ENCODE measurements at places on chromosomes 3 and 15.

- DNase-seq, result no peak
Observed at GRCh38 chr15:36090286-36090946, 489.0 kb upstream of the CDIN1 start.

DNA sequence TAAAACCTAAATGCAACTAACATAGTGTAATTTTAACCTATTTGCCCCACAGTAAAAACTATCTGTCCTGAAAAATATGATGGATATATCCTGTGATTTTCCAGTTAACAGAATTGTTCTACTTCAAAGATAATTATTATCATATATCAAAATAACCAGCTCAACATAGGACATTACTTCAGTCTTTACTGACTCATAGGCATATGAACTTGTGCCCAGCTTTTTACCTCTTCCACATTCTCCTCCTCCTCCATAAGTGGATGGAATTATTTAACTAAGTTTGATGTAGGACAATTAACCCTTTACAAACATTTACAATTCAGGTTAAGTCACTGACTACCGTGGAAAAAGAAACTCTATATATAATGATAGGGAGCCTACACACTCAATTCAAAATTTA is 22.9 kb upstream of the USF3 start:
- DNase-seq, result no peak

GRCh38 chr3:107221856-107222255 is 155.4 kb upstream of the CCDC54 start:
- no peak for DNase-seq

DNA sequence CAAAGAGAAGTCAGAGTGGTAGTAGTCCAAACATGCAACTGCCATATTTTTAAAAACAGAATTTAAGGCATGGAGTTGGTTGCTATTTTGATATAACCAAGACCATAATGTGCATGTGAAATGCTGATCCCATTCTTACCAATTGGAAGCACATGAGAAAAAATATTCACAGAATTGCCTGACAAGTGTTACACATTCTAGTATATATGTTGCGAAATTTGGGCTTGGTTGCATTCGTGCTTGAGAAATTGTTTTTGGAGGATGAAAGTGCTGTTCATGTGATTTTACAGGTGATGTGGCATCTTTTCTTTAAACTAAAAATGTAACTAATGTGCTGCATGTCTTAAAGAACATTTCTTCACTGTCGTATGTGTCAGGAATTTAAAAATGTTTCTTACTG is 199.7 kb downstream of the CHL1 start:
- DNase-seq, result no peak

GRCh38 chr3:76643623-76644304 is 396.1 kb upstream of the ROBO2 start:
- no peak for DNase-seq

DNA sequence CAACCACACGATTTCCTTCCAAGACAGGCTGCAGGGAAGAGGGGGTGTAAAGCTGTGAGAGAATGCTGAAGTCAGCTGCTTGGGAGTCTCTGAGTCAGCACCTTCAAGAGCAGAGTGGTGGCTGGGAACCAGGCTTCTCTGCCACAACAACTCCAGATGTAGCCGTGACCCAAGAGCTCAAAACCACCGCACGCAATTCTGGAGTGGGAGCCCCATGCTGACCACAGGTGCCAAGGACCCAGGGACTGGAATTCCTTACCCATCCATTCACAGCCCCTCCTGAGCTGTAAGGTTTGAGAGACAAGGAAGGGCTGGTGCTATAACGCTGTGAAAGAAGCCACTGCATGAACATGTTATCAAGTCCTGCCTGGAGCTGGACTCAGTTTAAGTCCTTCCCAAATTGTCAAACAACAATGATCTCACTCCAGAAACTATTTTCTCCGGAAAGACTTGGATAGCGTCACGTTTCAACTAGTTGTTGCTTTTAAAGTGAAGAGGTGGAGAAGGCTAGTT is 61.4 kb downstream of the UMPS start:
- DNase-seq, result no peak

DNA sequence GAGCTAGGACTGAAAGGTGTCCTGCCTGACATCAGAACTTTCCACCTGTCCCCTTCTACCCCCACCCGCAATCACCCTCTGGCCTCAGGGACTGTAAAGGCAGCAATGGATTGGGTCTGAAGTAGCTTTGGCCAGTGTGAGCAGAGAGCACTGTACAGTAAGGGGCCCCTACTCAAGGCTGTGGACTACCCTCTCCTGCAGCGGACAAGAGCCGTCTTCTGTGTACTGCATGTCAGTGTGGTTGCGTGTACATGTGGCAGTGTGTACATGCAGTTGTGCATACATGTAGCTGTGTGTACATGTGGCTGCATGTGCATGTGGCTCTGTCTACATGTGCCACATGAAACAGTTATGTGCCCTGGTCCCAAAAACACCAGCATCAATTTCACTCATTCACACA is 205.9 kb upstream of the LINGO1 start:
- no peak for DNase-seq

DNA sequence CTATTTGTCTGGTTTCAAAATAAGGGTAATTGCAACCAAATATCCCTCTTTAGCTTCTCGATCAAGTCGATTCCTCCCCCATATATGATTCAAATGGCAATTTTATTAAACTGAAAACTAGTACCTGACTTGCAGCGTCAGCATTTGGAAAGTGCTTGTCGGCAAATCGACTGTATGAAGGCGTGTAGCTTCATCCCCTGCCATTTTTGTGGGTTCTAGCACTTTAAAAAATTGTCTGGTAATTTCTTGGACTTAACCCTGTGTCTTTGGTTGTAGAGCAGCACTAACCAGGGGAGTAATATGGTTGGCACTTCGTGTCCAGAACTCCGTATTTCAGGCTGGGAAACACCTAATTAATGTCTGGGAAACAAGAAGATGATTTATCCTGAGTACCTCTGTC is 573 bp downstream of the MME start:
- DNase-seq, result no peak

DNA sequence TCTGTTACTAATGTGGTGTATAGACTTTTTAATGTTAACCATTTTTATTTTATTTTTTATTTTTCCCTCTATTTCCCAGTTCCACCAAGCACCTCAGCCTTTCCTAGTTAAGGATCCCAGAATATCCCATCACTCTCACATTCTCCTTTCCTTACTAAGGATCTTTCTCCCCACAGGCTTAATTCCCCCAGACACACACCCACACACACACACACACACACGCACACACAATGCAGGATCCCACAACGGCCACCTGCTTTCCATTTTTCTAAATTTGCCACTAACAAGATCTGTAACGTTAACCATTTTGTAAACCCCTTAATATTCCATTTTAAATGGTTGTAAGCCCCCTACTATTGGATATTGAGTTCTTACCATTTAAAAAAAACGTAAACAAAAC is 404.1 kb downstream of the ZIC1 start:
- no peak for DNase-seq

- DNase-seq, result no peak
Observed at GRCh38 chr15:85149465-85150129, 167.9 kb downstream of the PDE8A start.

DNA sequence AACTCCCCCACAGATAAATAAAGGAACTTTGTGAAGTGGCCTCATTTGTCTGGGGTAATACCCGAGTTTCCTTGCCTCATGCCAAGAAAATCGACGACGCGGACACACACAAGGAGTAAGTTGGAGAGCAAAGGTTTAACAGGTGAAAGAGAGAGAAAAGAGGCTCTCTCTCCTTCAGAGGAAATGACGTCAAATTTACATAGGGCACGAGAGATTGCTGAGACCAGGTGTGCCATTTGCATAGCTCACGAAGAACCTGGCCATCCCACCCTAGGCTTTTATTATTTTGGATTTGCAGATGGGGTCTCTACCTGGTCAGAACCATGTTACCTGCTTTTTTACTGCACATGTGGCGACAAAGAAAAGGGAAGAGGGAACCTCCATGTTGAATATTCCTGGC is 49.3 kb upstream of the IGF2BP2 start:
- DNase-seq, result no peak

- no peak for DNase-seq
Observed at GRCh38 chr3:173785004-173785403, 387.5 kb downstream of the NLGN1 start.

GRCh38 chr15:37586011-37586583 is 348.3 kb upstream of the TMCO5A start:
- no peak for DNase-seq

GRCh38 chr3:124763644-124764358 is 33.5 kb downstream of the UMPS start:
- DNase-seq, result no peak

GRCh38 chr3:174857301-174857700 is 1.8 kb upstream of the NAALADL2 start:
- no peak for DNase-seq

DNA sequence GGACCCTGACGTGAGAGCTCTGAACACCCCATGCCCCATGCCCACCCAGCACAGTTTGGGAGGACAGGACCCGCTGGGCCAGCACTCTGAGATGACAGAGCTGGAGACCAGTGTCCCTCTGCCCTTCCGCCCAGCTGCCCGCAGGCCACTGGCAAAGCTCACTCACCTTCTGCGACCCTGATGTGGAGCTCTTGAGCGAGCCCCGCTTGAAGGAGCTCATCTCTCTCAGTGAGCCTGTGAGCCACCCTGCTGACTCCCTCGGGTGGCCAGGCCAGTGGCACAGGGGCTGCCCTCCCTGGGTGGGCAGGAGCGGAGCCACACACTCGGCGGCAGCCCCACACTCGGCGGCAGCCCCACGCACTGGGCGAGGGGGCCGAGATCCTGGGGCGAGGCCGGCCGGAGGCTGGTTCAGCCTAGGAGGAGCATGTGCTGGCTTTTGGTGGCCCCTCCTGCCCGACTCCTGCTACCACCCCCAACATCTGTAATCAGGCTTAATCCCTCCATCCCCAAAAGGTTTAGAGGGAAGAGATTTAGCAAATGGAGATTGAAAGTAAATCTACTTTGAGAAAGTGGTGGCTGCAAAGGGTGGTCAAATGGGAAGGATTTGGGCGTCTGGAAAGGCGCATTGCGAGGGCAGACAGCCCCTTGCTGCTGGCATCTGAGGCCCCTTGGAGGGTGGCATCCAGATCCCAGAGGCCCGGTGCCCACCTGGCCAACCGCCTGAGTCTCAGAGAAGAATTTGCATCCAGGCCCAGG is 59.4 kb upstream of the TRPM1 start:
- DNase-seq, result no peak

GRCh38 chr3:10090179-10090578 is 17.9 kb downstream of the FANCD2OS start:
- no peak for DNase-seq

- DNase-seq, result no peak
Observed at GRCh38 chr3:4580346-4581123, 87.4 kb downstream of the ITPR1 start.

DNA sequence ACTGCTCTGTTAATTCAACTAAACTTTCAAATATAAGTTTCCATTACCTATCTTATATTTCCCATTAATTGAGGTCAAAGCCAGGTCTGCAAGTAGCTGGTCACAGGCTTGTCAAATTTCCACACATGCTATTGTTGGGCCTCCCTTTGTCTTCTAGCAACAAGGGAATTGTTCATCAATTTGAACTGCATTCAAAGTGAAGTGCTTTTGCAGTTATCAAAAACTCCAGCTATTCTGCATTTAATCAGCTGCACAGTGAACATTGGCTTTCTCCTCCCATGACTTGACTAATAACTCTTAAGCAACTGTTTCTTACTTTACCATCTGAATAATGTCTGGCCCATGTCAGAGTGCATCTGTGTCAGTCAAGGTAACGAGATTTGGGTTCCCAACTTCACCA is 198.4 kb downstream of the KCNH8 start:
- no peak for DNase-seq

DNA sequence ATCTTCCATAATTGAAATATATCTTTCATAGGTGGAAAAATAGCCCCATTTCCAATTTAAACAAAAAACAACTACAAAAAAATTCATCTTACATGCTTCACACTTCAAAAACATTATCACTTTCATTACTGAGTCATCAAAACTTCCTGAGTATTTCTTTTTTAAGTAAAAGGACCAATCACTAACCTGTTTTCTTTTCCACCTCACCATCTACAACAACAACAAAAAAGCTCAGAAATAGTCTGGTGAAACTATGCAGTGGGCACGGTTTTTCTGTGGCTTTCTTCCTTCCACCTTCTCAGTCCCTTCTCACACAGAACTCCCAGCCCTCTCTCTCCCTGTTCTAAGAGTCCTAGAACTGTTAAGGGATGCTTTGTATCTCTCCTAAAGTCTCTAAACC is 20.3 kb upstream of the TNIK start:
- DNase-seq, result no peak

- no peak for DNase-seq
Observed at GRCh38 chr3:62329971-62330370, 43.4 kb downstream of the FEZF2 start.

GRCh38 chr15:49715211-49715610 is 94.4 kb downstream of the DTWD1 start:
- no peak for DNase-seq

GRCh38 chr3:112761062-112761638 is 85.5 kb downstream of the CD200R1L start:
- DNase-seq, result no peak

GRCh38 chr3:5036858-5037257 is 57.6 kb downstream of the BHLHE40 start:
- no peak for DNase-seq

DNA sequence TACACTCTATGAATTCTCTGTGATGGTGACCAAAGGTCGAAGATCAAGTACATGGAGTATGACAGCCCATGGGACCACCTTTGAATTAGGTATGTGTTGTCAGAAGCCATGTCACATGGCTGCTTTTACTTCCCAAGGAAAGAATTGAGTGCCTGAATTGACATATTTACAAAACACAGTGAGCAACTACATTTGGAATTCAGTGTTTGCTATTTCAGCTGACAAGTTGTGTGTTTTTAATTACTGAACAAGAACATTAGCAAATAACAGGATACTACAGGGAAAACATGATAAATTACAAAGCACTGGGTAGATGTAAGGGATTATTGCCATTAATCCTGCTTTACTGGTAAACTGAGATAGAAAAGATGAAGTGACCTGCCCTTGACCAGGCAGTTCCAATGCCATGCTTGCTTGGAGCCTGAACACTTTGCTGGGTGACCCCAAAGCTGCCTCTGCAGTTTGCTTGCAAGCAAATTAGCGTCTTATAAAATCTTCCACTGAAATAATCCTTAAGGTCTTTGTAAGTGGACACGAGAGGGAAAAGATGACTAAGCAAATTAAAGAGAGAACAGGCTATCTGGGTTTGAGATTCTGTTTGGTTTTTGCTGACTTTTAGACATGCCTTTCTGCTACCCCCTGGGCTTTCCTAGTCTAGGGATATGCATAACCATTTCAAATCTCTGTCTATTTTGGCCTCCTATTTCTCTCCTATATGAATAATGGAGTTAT is 98.2 kb downstream of the HCN4 start:
- DNase-seq, result no peak

- DNase-seq, result no peak
Observed at GRCh38 chr3:115689928-115690327, 66.6 kb downstream of the GAP43 start.

GRCh38 chr15:34722439-34722836 is 32.4 kb downstream of the GJD2 start:
- DNase-seq, result no peak

DNA sequence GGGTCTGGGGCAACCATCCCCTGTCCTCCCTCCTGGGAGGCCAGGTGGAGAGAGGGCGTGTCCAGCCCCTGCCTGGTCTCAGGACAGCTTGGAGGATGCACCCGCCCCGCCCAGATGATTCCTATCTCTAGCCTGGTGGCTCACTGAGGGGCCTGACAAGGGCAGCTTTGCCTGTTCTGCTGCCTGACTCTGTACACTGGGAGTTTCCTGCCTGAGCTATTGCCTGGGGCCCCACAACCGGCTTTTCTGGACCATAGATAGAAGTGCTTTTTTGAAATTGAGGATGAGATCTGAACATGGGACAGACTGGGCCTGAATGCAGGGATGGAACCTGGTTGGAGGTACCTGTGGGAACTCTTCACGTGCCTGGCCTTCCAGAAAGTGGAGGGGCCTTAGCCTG is 751 bp upstream of the PLA2G4E start:
- DNase-seq, result no peak

All from anterior cingulate cortex (tissue), 58 donors.